ENCODE measurements at places on chromosomes 1 and 21.
A peak's percentile ranks its signal among the peaks of the same experiment; 100 is the strongest.

- DNase-seq: no peak
Measured at GRCh38 chr1:81877940-81878339, 77.2 kb downstream of the ADGRL2 start.

- DNase-seq: no peak
Measured at GRCh38 chr1:186374303-186375151, 526 bp downstream of the TPR start.

DNA sequence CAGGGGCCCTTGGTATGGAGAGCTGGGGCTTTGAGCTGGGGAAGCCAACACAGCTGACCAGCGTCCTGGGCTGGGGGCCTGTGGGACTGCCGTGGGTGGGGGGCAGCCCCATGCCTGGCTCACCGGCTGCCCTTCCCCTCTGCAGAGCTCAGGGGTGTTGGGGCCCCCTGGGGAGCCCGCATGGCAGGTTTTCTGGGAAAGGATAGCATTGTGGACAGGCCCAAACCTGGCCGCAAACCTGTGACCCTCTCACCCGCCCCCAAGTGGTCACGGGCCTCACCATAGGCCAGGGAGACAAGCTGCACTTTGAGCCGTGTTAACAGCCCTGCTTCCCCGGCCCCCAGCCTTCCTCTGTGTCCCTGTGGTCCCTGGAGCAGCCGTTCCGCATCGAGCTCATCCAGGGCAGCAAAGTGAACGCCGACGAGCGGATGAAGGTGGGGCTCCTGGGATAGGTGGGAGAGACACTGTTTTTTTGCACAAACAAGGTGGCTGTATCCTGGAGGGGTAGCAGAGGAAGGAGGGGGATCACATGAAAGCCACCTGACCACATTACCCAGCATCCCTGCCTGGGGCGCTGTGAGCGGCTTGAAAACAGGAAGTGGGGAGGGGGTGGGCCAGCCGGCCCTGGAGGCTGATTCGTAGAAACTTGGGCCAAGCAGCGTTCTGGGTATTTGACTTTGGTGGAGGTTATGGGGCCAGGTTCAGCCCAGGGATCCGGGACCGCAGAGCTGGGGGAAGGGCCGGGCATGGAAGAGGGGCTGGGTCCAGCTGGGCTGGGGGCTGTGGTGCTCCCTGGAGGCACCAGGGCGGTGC is 65.9 kb downstream of the PIK3CD start:
- no peak for DNase-seq

DNA sequence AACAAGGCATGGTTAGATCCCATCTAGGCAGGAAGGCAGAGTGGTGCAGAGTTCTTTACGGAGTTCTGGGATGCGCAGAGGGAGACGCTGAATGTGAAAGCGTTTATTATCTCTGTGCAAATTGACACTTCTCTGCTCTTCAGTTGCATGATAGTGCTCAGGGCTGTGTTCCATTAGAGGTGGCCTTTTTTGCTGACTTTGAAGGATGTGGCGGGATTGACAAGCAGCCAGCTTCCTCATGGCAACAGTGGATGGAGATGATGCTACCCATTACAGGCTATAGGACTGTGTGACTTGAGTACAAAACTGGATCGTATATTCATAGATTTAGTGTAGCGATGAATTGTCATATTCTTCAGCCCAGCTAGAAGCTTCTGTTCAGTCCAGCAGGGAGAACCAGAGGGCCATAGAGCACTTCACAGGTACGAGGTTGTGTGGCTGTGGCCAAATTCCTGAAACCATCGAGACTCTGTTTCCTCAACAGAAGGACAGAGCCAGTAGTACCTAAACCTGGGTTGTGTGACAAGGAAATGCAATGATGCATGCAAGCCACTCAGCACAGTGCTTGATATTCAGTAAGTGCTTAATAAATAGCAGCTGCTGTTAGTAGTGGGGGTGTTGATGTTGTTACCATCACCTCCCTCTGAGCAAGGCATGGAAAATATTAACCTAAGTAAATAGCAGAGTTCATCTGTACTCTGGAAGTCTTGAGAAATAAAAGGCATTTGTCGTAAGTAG is 430.0 kb upstream of the KAZN start:
- DNase-seq: no peak

DNA sequence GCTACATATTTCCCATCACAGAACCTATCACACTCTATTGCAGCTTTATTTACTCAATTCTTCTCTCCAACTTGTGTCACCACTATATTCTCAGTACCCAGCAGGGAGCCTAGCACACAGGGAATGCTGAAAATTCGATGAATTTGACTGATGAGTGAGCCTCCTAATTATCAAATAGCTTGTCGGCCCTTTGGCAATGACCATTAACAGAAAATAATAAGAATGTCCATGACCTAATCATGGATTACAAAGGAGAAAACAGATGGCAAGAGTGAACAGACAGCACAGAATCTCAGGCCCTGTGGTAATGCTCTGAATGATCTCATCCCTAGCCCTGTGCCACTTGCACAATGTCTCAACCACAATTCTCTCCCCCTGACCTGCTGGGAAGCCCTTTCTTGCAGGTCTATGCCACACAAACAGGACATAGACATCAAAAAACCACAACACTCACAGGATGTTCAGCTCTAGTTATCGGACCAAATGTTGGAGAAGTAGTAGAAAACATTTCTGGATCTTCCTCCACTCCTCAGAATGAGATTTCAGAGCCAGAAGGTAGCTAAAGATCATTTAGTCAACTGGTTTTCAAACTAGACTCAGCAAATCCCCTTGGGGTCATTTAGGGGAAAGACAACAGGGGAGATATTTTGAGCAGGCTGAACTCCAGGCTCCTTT is 68.4 kb downstream of the LUZP1 start:
- DNase-seq: peak; percentile 59

DNA sequence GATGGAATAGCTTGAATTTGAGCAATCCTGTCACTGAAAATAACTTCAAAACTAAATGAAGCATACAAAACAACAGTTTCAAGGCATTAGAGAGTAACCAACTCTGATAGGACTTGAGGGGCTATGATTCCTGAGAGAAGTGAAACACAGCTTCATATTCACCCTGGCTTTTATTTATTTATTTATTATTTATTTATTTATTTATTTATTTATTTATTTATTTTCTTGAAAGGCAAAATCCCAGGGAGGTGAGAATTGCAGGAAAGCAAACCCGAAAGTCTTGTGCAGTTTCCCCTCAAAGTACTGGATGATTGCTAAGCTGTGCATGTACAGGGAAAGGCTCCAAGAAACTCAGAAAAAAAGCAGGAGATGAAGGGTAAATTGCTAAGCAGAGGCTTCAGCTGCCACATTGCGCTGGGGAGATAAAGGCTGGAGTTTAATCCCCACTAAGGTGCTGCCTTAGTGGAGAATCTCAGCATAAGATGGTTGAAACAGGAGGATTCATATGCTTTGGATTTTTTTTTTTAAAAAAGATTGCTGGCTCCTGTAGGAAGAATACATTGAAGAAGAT is 72.9 kb upstream of the COL24A1 start:
- no peak for DNase-seq

- no peak for DNase-seq
Measured at GRCh38 chr1:175635092-175635491, 108.3 kb downstream of the TNR start.

DNA sequence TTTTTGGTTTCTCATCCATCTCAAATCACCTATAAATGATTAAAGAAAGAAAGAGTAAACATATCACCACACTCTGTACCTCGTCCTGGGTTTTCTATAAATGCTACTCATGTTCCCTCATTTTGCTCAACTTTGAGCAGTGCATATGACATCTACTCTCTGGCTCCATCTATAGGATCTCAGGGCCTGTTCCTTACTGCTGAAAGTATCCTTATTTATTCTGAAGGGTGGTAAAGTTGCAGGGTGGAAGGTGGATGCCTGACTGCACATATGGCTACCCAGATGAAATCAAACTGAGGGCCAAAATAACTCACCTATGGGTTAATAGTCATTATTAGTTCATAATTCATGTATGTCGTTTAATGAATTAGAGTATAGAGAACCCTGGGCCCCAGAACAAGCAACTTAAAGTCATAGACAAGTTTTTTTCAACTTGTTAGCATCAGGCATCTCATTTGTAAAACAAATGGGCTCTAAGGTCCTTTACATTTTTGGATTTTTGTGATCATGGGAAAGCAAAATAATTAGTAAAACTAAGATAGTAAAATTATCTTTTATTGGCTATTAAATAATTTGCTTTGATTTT is 46.5 kb downstream of the NCF2 start:
- DNase-seq: peak; percentile 25

- no peak for DNase-seq
Measured at GRCh38 chr21:37915941-37916309, 332 bp downstream of the KCNJ6 start.

DNA sequence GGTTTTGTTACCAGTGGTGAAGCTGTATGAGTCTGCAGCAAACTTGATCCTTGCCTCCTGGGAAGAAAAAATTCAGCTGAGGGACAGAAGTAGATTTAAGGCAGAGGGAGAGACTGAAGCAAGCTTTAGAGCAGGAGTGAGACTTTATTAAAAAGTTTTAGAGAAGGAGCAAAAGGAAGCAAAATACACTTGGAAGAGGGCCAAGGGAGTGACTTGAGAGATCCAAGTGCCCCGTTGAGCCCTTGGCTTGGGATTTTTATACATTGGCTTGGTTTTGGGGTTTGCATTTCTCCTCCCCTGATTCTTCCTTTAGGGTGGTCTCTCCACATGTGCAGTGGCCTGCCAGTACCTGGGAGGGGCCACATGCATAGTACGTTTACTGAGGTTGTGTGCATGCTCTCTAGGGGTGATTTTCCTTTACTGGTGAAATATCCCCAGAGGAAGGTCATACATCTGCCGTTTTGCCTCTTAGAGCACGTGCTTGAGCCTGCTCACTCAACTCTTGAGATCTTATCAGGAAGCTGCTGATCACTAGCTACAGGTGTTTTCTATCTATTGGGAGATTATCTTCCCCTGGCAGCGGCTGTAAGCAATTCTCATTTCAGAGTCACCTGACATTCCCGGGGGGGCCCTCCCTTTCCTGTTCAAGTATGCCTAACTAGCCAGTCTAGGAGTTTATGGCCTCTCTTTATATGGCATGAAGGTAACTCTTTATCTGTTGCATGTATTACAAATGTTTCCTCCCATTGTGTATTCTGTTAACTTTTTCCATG is 20.3 kb downstream of the FASLG start:
- no peak for DNase-seq

DNA sequence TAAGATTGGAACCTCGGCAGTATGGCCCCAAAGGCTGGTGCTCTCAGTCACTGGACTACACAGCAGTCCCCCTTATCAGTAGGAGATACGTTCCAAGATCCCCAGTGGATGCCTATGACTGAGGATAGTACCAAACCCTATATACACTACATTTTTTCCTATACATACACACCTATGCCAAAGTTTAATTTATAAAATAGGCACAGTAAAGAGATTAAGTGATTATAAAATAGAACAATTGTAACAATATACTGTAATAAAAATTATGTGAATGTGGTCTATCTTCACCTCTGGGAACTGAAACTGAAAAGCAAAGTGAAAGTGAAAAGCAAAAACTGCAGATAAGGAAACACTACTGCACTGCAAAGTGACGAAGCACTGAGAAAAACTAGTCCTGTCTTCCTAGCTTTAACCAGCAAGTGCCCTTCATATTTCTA is 96.8 kb downstream of the INTS7 start:
- no peak for DNase-seq

- no peak for DNase-seq
Measured at GRCh38 chr1:223873044-223873443, 27.3 kb upstream of the TP53BP2 start.

GRCh38 chr1:107879346-107879745 is 85.6 kb downstream of the VAV3 start:
- no peak for DNase-seq

GRCh38 chr1:235088430-235088829 is 40.2 kb downstream of the TOMM20 start:
- DNase-seq: no peak

- no peak for DNase-seq
Measured at GRCh38 chr1:172180501-172181285, 239.8 kb upstream of the C1orf105 start.

DNA sequence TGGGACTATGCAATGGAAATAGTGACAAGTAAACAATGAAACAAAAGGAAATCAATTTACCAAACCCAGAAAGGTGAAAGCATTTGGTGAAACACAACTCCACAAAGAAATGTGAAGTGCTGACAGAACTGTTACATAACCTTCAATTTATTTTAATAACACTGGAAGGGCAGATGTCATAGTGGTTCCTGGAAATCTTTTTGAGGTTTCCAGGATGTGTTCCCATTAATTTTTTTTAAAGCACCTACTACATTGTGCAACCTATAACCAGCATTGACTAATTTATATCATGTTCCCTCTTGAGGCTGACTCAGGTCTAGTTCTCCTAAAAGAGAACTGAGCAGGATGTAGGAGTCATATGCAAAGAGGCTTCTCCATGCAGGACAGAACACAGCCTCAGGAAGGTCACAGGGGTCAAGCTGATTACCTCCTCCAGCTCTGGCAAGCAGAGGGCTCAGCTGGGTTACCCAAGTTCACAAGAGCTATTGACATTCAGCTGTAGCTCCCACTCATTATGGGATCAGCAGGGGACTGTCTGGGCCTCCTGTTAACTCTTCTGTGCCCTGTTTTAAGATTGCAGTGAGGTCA is 157.1 kb upstream of the NRIP1 start:
- DNase-seq: peak; percentile 8

DNA sequence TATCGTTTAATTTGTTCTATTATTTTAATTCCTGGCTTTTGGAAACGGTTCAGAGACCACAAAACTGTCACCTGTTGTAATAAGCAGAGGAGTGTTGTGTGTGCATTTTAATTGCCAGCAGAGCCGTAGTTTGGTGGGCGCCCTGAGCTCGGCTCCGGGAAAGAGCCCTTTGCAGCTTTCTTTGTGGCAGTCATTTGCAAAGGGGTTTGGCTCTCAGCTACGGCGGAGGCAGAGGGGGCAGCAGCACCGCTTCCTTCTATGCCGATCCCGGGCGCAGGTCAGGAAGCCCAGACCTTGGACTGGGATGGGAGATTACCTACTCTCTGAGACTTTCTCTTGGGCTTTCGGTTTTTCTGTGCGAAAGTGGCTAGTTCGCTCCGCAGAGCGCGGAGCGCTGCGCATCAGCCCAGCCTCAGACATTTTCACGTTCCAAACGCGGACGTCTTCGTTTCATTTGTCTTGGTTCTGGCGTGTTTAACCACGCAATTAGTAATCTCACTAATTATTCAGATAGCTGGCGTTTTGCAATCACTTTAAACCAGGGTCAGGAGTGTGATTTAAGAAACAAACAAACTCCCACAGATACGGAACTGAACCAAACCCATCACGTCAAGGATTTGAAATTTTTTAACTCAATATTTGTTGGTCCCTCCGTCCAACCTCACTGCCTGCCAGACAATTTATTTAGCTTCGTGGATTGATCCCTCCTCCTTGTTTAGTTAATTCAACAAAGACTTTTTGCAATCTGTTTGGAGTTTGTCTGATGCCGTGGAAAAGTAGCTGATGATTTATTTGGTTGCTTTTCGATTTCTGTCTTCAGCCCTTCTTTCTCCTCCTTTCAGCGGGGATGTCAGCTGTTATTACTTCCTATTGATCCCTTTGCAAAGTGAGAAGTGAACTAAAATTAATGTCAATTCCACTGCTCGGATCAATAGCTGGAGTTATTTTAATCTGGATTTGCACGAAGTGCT is 3.9 kb downstream of the RNF220 start:
- DNase-seq: no peak

Data from fibroblast of skin of left biceps (primary cell).